ENCODE measurements at places on chromosomes 11 and 22.

- DNase-seq: no peak
These were observed 89.4 kb upstream of the THY1 start for GRCh38 chr11:119512369-119512768.

DNA sequence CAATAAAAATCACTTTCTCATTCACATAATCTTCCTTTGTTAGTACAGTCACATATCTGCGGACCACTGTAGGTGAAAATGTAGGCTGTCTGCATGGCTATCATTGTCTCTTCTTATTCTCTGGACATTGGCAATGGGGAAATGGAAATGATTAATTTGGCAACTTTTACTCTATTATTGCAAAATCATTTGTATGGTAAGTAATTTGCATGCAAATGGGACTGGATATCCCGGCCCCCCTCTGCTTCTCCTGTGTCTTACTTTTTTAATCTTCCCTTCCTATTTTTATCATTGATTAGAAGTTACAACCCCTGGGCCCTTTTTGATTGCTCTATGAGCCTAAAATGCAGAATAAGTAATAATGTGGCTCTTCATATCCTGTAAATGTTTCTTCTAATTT lies 6.0 kb downstream of the GRK3 start:
- DNase-seq: no peak

DNA sequence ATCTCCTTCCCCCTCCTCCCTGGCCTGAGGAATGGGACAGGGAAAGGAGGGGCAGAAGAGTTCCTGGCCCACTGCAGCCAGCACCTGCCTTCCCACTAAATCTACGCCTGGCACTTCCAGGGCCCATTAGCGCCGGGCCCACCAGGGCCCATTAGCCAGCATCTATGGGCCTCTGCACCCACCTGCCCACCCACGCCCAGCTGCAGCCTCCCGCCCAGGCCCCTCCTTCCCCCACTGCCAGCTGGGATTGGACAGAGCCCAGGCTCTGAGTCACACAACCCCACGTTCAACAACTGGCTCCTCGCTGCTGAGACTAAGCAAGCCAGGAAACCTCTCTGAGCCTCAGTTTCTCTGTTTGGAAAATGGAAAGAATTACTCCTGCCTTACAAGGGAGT lies 48.7 kb downstream of the CYTH4 start:
- peak; percentile 64 for DNase-seq

- DNase-seq: no peak
These were observed 88.0 kb upstream of the DBX1 start for GRCh38 chr11:20248121-20248772.

GRCh38 chr11:69640260-69640994 lies 529 bp upstream of the CCND1 start:
- no peak for DNase-seq

DNA sequence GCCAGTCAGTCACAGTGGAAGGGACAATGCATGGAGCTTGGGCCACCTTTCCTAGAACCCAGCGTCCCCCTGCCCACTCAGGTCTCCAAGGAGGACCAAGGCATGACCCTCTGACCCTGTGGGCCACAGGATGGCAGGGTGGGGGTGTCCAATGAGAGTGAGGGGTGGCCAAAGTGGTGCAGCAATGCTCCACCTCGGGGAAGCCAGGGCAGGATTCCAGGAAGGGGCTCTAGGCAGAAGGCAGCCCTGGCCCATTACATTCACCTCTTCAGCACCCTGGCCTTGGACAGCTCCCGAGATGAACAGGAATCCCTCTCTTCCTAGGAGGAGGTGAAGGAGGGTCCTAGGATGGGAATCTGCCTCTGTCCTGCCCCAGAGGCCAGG lies 597.5 kb downstream of the BRD1 start:
- no peak for DNase-seq

- peak; percentile 85 for DNase-seq
These were observed 738.6 kb downstream of the BRD1 start for GRCh38 chr22:49088801-49089791.

DNA sequence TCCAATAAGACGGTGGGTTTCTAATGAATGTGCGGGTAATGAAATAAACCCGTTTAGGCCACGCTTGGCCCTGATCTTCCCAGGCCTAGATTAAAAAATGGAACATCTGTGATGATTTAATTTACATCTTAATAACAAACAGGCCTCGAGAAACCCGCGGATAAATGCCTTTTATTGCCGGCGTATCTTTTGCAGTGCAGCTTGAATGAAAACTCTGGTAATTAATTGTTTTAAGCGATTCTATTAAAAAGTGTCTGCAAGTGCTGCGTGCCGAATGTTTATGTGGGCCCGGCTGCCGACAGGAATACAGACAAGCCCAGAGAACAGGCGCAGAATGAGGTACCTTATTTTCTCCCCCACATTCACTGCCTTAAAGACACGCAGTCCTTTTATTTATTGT lies 420.7 kb downstream of the MN1 start:
- DNase-seq: no peak

DNA sequence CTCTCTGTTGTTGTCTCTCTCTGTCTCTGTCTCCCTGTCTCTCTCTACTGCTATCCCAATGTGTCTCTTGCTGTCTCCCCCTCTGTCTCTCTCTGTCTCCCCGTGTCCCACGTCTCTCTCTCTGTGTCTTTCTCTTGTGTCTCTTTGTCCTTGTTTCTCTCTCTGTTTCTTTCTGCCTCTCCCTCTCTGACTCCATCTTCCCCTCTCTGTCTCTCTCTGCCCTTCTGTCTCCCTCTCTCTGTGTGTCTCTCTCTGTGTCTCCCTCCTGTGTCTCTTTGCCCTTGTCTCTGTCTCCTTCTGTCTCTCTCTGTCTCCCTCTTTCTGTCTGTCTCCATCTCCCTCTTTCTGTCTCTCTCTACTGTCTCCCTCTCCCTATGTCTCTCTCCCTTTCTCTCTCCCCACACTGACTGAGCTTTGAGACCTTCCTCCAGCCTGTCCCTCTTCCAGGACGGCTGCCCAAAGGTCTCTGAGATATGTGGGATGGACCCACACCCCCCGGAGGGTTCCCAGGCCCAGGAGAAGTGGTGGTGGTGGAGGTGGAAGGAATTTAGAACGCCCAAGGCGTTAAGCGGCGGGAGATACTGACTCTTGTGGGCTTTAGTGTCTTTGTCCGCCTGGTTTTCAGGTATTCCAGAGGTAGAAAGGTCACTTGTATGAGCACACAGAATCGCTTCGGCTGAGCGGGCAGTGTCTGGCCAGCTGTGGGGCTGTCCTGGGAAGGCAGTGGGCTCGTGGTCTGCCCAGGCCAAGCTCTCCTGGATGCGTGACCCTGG lies 65.5 kb upstream of the CCND1 start:
- no peak for DNase-seq

GRCh38 chr11:8828580-8829361 lies 82.2 kb upstream of the AKIP1 start:
- DNase-seq: no peak

DNA sequence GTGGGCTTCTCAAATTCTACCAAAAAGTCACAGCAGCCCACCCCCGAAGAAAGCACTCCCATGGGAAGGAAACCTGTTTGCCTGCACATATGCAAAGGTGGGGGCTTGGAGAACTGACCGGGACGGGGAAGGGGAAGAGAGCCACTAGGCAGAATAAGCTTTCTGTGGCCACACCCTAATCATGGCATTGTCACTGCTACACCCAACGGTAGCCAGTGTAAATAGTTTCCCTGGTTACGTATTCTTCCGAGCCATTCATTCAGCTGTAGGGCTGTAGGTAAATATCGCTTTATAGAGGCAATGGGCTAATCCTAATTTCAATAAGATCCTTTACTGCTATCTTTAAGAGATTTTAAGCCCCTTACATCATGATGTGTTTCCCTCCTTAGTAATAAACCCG lies 61.7 kb downstream of the PRDM11 start:
- no peak for DNase-seq

DNA sequence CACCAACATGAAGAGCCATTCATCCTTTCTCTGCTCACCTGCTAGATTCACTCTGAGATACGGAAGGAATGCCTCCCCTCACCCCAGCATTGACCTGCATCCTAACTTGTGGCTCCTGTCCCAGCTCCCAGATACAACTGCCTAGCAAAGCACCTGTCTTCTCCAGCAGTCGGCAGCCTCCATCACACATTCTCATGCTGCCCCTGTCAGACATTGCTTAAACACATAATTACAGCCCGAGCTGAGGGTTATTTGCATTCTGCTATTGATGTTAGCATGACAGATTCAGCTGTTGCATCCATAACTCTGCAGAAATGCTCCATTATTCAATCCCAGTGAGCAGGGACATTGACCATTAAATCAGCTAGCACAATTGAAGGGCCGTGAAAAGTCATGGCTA lies 184.4 kb upstream of the NARS2 start:
- no peak for DNase-seq

DNA sequence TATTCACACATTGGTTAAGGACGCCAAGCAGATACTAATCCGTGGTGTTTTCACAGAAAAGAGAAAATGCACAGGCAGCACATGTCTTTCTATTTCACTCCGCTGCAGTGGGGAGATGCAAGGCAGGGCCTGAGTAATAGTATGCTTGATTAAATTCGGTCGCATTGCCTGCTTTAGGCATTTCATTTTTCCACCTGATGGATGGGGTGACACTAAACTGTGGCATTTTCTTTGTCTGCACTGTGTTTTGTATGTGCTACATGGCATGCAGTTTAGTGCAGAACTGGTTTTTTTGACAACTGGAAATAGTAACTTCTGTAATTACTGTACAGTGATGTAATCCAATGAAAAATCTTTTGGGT lies 94.9 kb downstream of the SLC17A6 start:
- no peak for DNase-seq

GRCh38 chr22:39110631-39111561 lies 13.9 kb downstream of the APOBEC3H start:
- DNase-seq: peak; percentile 68

- no peak for DNase-seq
These were observed 61.4 kb upstream of the BMAL1 start for GRCh38 chr11:13216019-13216710.

- no peak for DNase-seq
These were observed 26.5 kb upstream of the YPEL1 start for GRCh38 chr22:21761994-21762680.

- no peak for DNase-seq
These were observed 72.8 kb upstream of the KCNQ1OT1 start for GRCh38 chr11:2772544-2773031.

- DNase-seq: no peak
These were observed 22.6 kb upstream of the CCDC134 start for GRCh38 chr22:41777749-41778425.

DNA sequence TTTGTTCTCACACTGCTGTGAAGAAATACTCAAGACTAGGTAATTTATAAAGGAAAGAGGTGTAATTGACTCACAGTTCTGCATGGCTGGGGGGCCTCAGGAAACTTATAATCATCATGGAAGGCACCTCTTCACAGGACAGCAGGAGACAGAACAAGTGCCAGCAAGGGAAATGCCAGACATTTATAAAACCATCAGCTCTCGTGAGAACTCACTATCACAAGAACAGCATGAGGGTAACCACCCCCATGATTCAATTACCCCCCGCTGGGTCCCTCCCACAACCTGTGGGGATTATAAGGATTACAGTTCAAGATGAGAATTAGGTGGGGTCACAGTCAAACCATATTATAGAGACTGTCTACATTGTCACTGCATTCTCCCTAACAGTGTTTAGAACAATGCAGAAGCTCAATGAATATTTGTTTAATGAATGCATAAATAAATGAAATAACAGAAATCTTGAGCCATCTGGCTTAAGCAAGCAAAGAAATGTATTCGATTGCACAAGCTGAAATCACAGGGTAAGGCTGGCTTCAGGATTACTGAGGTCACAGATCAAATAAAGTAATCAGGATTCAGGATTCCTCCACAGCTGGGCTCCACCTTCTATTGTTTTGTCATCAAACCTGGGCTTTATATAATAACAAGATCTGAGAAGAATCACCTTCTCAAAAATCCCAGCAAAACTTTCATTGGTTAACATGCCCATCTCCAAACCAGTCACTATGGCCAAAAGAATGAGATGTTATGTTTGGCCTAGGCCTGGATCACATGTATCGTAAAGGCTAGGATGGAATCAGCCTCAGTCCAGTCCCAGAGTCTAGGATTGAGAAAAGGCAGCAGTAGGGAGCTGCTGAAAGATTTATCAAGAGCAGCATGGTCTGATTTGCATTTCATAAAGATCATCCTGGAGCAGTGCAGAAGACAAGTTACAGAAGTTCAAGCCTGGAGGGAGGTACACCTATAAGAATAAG lies 137.8 kb upstream of the UBASH3B start:
- no peak for DNase-seq

- DNase-seq: no peak
These were observed 87.9 kb downstream of the ADAMTS15 start for GRCh38 chr11:130536106-130537040.

DNA sequence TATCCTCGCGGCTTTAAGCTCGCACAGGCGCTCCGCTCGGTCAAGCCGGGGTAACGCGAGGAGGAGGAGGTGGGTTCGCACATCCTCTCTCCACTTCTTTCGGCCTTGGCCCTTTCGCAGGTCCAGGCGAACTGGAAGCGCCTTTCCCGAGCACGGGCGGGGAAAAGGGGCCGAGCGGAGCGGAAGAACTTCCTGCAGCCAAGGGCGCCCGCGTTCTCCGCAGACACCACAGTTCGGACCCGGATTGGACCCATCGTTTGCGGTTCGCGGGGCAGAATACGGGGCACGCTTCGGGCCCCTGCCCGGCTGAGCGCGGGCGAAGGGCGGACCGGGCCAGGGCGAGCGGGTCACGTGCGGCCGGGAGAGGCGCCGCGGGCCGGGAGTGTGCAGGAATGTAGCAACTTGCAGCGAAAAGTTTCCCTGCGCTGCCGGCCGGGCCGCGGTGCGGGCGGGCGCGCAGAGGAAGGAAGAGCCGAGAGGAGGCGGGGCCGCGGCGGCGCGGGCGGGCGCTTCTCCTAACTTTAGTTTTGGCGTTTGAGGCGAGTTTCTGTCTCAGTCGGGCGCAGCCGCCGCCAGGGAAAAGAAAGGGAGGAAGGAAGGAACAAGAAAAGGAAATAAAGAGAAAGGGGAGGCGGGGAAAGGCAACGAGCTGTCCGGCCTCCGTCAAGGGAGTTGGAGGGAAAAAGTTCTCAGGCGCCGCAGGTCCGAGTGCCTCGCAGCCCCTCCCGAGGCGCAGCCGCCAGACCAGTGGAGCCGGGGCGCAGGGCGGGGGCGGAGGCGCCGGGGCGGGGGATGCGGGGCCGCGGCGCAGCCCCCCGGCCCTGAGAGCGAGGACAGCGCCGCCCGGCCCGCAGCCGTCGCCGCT lies at the start of gene YAP1:
YAP1 (plus strand) TSS at position 552 of the 865 bp plus-strand sequence. CDS start 402 bp downstream, outside the sequence.
- DNase-seq: no peak

- no peak for DNase-seq
These were observed 20.0 kb downstream of the FAM83F start for GRCh38 chr22:40014667-40015248.

- no peak for DNase-seq
These were observed 78.4 kb downstream of the IGLL1 start for GRCh38 chr22:23501708-23502107.

- no peak for DNase-seq
These were observed 31.1 kb upstream of the PDGFB start for GRCh38 chr22:39275814-39276439.

DNA sequence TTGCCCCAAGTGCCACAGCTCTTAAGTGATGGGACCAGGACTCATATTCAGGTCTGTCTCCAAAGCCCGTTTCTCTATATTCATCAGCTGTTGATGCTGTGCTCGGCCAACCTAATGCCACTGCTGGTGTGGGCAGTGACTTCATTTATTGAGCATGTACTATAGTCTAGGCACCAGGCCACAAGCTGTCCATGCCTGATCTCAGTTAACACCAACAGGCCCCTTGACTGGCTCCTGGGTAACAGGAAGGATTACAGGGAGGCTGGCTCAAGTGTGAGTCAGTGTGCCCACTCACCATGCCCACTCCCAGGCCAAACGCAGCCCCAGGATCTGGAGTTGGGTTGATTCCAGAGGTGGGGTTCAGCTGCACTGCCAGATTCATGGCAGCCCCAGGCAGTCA lies 8.6 kb upstream of the CRYBB2 start:
- DNase-seq: no peak

GRCh38 chr22:37533995-37534394 lies 14.8 kb upstream of the CARD10 start:
- DNase-seq: peak; percentile 97
